Spinal cord (tissue), 10 donors: ENCODE measurements at places on chromosomes 1 and 21.

DNA sequence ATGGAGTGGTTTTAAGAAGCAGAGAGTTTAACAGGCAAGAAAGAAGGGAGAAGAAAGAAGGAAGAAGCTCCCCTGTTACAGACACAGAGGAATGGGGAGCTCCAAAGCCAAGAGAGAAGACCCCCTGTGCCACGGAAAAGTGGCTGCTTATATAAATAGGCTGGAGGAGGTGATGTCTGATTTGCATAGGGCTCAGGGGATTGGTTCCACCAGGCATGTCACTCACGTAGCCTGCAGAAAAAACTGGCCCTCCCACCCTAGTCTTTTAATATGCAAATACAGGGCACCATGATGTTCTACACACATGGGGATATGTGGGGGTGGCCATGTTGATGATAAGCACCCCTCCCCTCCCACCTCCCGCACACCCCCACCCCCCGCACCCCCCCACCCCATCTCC, 99.6 kb downstream of the ETS2 start:
- DNase-seq: no peak

GRCh38 chr1:16249596-16250241, 12.7 kb upstream of the CPLANE2 start:
- DNase-seq: no peak

GRCh38 chr1:47399138-47399845, 16.8 kb upstream of the FOXE3 start:
- no peak for DNase-seq

DNA sequence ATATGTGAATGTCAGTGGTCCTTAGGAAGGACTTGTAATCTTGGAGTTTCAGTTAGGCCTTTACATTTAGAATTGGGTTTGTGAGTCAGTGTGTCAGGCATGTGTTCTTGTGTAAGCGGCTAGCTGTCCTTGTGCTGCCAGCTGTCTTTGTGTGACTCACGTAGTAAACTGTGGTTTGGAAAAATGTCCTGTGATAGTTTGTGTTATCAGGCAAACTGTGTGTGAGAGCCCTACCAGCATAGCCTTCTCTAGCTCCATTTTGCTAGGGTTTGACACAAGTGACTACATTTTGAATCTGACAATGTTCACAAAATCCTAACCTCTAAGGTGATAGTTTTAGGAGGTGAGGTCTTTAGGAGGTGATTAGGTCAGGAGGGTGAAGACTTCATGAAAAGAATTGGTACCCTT, 6.9 kb upstream of the SLC35D1 start:
- no peak for DNase-seq

GRCh38 chr21:37168666-37169065, 95.6 kb downstream of the TTC3 start:
- no peak for DNase-seq

- DNase-seq: no peak
Measured at GRCh38 chr1:180930687-180931086, 18.0 kb downstream of the KIAA1614 start.

DNA sequence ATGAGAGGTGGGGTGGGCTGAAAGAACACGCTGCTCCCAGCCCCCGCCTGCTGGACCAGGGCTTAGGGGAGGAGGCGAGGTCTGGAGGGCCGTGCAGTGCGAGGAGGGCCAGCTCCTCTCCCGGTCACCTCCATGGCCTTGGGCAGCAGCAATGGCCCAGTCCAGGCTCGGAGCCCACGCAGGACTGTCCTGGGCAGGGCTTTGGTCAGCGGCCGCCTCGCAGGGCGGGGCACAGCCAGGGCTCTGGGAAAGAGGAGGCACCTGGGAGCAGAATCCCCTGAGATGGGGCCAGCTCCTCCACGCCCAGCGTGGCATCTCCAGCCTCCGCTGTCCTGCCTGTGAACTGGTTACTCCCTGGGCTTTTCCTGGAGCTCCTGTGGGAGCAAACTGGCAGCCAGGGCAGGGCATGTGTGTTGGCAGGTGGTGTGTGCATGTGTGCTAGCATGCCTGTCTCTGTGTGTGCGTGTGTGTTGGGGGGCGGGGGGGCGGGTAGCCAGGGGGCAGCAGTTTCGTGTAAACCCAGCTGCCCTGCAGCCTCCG, 27.4 kb downstream of the ARHGEF16 start:
- no peak for DNase-seq

DNA sequence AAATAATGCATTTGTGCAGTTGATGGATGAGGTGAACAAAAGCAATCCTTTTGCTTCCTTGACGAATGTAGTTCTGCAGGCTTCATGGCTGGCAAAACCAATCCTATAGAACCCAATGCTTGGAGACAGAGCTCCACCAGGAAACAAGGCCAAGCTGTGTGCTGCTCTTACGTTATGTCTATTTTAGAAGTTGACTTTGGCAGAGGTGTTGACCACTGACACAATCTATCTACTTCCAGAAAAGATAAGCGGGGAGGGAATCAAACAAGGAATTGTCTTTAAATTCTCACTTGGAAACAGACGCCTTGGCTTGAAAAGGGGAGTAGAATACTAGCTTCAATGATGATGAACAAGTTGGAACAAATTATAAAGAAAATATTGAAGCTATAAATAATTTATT, 211.2 kb downstream of the SETD4 start:
- DNase-seq: no peak

DNA sequence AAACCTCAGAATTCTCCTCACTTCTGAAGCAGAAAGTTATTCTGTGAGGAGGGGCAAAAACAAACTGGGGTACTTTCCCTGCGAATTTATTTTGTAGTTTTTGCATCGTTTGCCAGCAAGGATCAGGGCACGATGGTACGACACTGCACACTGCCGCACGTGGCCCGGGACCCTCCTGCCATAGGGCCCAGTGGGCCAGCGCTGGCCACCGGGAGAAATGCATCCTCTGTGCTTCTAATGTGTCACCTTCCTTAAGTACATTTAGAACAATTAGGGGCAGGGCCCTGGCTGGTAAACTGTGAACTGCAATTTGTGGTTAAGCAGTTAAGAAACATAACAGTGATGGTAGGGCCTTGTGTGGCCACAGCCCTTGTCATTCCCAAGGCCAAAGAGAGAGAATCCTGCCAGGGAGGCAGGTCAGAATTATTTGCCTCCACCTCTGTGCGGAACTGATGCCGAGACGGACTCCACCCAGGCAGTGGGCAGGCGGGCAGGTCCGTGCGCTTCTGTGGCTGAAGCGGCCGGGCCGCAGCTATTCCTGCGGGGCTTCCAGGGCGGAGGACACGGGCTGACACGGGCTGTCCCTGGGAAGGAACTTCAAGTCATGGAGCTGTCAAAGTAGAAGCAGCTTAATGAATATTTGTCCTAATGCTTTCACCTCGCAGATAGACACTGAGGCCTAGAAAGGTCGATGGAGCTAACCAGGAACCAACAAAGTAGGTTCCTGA, 12.5 kb downstream of the GPR137B start:
- DNase-seq: no peak

DNA sequence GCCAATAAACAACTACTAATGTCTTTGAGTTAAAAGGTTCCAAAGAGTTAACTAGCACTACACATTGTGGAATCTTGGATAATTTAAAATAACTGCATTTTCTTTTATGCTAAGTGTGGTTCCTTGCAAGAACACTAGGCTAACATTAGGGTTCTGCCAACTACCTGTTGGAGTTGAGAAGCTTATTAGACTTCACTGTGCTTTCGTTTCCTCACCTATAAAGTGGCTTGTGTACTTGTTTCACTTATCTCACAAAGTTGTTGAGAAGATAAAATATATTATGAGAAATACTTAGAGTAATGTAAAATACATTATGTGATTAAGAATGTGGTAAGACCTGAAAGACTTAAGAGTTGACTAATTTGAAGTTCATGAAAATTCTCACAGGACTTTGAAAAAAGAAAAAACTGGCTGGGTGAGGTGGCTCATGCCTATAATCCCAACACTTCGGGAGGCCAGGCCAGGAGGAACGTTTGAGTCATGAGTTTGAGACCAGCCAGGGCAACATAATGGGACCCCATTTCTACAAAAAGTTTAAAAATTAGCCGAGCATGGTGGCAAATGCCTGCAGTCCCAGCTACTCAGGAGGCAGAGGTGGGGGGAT, 5.6 kb upstream of the RRAGC start:
- DNase-seq: no peak
